Cardiac fibroblast (primary cell): ENCODE measurements at places on chromosomes 2 and 18.

DNA sequence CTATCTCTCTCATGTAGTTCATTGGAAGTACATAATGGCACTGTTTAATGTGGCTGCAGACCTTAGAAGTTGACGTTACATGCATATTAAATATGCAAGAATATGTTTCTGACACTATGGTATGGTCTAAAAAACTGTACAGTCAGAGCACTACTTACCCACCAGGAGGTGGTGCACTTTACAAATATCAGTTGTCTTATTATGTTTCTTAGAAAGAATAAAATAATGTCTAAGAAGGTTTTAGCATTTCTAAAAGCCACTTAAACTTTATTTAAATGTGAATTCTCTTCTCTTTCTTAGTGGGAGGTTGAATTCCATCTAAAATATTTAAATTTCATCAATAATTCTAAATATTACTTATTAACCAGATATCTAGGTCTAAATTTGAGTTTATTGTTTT is 4.3 kb downstream of the TMEFF2 start:
- DNase-seq, result peak; percentile 69

GRCh38 chr2:241443486-241444223 is 64.7 kb downstream of the STK25 start:
- DNase-seq, result peak; percentile 10

- DNase-seq, result peak; percentile 33
Observed at GRCh38 chr2:97900806-97901205, 94.9 kb downstream of the TMEM131 start.

GRCh38 chr2:64063454-64063853 is 44.2 kb upstream of the VPS54 start:
- peak; percentile 16 for DNase-seq

- no peak for DNase-seq
Observed at GRCh38 chr2:30974092-30974491, 164.1 kb downstream of the GALNT14 start.

DNA sequence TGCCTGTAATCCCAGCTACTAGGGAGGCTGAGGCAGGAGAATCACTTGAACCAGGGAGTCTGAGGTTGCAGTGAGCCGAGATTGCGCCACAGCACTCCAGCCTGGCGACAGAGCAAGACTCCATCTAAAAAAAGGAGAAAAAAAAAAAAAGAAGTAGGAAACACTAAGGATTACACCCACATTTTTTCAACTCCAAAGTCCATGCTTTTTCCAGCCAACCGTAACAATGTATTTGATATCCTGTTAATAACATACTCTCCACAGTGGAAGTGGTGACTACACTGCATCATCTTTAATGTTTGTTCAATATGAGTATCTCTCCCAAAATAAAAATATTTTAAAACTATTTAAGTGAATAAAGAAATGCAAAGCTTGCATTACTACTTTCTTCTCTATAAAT is 481.6 kb upstream of the ACVR2A start:
- no peak for DNase-seq

GRCh38 chr2:239881561-239882320 is 143.4 kb downstream of the NDUFA10 start:
- no peak for DNase-seq

- peak; percentile 79 for DNase-seq
Observed at GRCh38 chr2:176562359-176563078, 293.3 kb downstream of the MTX2 start.

- no peak for DNase-seq
Observed at GRCh38 chr2:199216253-199216652, 241.5 kb downstream of the SATB2 start.
